Stimulated activated CD8-positive, alpha-beta memory T cell treated with anti-CD3 and anti-CD28 coated beads, Interleukin-7, amount 100 ng/mL, for 1 hour (primary cell): ENCODE measurements at places on chromosomes 1 and 21.

DNA sequence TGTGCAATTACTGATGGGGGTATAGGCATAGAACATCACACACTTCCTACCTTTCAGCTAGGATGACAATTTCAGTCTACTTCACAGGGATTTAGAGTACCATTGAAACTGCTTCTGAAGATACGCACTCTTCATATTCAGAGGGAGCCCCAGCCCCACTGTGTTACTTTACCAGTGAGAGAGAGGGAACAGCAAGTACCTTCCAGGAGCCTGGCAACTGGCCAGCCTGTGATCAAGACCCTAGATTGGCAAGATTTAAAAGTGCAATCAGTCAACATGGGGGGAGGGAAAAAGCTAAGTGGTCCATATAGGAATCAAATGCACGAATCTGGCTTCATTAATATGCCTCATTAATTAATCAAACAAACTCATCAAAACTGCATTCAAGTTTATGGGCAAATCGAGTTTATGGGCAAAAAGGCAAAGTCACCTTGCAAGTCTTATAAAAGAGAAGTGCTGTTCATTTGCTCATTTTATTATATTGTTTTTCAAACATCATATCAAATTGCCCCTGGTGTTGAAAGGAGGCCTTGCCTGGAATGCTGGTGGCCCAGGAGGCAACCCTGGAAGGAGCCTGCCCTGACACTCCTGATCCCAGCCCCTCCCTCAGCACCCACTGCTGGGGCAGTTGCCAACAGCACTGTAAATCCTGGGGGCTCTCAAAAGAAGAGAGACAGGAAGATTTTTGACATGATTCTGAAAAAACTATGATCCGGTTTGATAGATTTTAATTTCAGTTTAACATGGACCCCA lies 184.9 kb upstream of the DPT start:
- no peak for DNase-seq

GRCh38 chr1:198794498-198794897 lies 155.7 kb downstream of the PTPRC start:
- DNase-seq: no peak

DNA sequence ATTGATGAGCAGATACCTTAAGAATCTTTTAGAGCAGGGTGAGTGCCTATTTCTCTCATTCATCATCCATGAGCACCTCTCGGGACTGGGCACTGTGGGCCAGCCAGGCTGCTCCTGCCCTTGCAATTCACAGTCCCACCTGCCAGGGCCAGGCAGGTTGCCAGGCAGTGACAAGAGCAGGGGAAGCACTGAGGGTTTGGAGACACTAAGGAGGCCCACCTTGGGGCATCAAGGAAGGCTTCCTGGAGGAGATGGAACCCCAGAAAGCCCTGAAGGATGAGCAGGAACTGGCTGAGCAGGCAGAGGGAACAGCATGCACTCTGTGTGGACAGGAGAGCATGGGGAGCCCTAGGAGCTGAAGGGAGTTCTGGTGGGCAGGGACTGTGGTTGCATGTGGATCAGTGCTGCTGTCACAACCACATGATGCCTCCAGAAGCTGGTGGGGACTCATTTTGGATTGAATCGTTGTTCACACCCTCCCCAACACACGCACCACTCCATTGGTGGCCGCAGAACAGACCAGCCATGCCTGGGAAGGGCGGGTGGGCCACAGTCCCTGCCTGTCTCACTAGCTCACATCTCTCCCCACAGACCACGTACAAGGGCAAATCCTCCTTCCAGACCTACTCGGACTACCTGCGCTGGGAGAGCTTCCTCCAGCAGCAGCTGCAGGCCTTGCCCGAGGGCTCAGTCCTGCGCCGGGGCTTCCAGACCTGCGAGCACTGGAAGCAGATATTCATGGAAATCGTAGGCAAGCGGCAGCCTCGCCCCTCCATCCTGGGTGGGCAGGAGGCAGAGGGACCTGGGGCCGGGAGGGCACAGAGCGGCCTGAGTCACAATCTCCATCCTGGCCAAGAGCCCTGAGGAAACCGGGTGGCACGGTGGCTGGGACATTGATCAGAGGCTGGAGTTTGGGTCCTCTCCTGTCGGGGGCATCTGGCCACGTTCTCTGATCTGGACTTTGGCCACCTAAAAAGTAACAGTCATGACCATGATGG lies 55.1 kb downstream of the DISP3 start:
- DNase-seq: no peak

- no peak for DNase-seq
Measured at GRCh38 chr1:18556364-18556763, 74.3 kb upstream of the PAX7 start.

GRCh38 chr1:54325284-54325683 lies 80.9 kb downstream of the SSBP3 start:
- no peak for DNase-seq

DNA sequence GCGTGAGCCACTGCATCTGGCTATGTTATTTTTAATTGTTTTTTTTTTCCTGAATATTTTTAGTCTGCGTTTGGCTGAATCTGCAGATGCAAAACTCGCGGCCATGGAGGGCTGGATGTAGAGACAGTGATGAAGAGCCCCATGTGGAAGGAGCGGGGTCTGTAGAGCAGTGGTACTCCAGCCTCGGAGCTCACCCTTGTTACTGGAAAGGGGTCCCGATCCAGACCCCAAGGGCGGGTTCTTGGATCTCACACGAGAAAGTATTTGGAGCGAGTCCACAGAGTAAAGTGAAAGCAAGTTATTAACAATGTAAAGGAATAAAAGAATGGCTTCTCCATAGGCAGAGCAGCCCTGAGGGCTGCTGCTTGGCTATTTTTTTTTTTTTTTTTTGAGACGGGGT lies 2.7 kb downstream of the TRPM2 start:
- no peak for DNase-seq

DNA sequence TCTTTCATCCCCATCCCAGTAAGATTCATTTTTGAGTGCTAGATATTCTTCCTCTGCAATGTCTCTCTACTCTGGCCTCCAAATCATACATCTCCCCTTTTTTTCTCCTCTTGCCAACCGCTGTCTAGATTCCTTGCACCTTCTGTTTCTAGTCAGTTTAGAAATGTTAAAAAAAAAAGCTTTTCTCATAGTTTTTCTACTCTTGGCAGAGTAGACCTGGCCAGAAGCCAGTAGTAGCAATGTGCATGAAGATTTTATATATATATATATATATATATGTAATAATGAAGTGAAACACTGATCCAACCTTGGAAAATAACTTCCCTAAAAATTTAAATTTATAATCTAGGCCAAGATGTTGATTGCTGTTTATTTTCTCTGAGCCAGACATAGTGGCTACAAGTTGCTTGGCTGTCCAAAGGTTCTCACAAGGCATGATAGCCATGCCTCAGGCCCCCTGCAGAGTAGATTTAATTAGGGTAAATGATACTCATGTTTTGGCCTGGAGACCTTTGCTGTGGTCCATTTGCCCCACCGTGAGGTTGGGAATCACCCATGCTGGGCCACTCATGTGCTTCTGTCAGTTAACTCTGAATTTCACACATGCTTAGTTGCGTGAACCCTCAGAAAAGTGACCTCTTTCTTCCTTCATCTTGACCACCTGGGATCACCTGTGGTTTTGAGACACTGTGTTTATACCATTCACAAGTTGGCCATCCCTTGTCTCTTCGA lies 103.4 kb upstream of the KCNE2 start:
- DNase-seq: no peak

DNA sequence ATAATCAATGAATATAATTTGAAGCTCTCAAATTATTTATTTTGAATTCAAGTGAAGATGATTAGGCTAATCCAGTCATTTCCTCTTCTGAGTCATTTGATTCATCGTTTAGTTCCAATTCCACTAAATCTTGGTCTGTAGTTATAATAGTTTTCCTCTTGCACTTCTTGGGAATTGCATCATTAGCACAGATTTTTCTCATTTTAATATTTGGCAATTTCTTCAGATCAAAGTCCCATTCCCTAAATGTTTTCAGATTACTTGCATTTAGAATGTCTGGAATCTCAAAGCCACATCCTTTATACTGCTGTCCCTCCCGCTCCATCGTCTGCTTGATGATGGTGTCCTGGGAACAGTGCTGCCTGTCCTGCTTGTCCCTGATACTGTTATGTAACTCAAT lies 43.5 kb downstream of the MAST2 start:
- no peak for DNase-seq

DNA sequence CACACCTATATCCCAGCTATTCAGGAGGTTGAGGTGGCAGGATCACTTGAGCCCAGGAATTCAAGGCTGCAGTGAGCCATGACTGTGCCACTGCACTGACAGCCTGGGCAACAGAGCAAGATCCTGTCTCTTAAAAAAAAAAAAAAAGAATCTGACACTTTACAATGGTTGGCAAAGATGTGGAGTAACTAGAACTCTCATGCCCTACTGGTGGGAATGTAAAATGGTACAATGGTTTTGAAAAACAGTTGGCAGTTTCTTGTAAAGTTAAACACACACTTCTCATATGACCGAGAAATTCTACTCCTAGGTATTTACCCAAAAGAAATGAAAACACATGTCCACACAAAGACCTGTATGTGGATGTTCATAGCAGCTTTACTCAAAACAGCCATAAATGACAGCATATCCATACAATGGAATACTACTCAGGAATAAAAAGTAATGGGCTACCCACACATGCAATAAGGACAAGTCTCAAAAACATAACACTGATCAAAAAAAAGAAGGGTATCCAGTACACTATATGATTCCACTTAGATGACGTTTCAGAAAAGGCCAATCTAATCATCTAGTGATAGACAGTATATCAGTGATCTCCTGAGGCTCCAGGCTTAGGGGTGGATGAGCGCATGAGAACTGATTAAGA lies 58.1 kb downstream of the HLCS start:
- no peak for DNase-seq

DNA sequence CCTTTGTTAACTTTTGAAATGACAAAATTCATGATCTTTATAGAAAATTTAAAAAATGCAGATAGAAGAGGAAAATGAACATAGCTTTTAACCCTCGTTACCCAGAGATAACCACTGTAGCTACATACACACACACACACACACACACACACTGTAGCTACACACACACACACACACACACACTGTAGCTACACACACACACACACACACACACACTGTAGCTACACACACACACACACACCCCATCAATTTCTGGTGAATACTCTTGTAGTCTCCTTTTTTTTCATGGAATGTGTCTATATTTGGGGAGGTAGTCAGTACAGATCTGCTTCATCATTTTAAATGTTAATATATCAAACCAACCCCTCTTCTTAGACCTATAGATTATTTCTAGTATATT lies 58.5 kb downstream of the SH3BGR start:
- DNase-seq: no peak

GRCh38 chr1:224219612-224220059 lies 36.6 kb downstream of the DEGS1 start:
- no peak for DNase-seq

- no peak for DNase-seq
Measured at GRCh38 chr1:15153842-15154479, 414 bp downstream of the TMEM51 start.

GRCh38 chr1:56255516-56256152 lies 323.7 kb downstream of the PLPP3 start:
- no peak for DNase-seq

- no peak for DNase-seq
Measured at GRCh38 chr1:177302357-177303044, 131.7 kb downstream of the BRINP2 start.

DNA sequence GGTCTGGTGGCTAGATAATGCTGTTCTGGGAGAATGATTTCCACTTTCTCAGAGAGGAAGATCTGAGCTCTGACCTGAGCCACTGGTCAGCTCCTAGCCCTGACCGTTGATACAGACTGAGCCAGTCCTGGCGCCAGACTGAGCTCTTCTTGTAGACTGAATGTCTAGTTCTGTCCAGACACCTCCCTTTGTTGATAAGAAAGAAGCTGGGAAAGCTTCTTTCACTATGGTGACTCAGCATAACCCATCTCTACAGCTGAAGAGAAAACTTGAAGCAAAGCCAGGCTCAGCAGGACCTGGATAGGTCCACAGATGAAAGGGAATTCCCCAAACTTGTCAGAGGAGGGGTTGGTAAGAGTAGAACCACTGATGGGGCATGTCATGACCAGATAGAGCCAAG lies 9.9 kb upstream of the TRABD2B start:
- DNase-seq: no peak

DNA sequence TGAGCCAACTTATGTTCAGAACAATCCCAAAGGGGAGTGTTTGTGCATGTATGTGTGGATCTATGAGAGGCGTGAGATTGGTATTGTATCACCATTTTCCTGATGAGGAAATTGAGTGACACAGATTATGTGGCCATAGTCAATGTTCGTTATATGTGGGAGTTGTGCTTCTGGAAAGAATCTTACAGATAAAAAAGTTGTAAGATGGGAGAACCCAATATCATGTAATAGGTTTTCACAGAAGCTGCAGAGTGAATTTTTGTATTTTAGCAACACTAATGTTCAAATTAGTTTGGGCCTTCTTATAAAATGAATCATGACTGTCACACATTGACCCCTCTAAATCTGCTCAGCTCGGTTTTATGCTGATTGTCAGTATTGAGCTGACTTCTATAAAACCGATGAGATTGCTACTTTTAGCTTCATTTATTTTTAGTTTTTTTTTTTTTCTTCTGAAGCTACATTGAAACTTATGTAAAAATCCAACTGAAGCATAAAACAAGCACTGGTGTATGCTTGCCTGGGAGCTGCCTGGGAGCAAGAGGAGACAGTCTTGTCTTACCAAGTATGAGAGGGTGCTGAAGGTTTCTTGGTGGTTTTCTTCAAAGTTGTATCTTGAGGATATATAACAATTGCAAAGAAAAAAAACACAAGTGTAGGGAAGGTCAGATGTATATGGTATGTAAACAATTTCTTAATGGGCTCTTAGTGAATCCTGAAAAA lies 4.1 kb downstream of the RWDD3 start:
- no peak for DNase-seq

DNA sequence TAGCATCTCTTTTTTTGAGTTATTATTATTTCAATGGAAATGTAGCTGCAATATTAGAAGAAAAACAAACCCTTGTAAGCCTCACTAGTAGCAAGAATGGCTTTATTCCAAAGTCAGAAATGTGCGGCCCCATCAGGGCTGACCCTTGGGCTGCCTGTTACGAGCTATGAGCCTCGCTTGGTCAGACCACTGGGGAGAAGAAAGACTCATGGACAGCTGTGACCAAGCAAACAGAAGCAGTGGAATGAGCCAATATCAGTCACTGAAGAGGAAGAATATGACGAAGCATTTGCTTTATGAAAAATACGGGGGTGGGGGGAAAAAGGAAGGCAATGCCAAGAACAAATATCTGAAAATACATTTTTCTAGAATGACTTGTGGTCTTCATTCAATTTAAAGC lies 504.5 kb downstream of the LMO4 start:
- no peak for DNase-seq

DNA sequence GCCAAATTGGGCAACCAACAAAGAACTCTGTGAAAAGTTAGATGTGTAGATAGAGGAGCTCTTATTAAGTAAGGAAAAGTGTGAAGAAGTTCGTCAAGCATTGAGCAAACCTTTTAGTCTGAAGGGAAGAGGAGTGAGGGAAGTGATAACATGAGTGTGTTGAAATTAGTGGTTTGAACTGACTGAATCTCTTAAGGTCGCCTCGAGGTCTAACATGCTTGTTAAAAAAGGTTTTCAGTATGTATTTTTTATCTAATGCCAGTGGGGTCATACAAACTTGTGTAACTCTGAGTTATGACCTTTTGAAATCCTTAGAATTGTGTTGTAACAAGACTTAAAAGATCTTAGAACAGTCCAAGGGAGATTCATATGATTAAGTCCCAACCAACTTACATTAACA lies 34.1 kb downstream of the SOAT1 start:
- DNase-seq: no peak

- DNase-seq: no peak
Measured at GRCh38 chr1:8551613-8552489, 233.9 kb downstream of the SLC45A1 start.
